ENCODE measurements at places on chromosomes 1 and 21. TPM values are rescaled to one million over a fixed set of nuclear protein-coding genes. Genes with fewer than 3 reads are reported as not detected.

DNA sequence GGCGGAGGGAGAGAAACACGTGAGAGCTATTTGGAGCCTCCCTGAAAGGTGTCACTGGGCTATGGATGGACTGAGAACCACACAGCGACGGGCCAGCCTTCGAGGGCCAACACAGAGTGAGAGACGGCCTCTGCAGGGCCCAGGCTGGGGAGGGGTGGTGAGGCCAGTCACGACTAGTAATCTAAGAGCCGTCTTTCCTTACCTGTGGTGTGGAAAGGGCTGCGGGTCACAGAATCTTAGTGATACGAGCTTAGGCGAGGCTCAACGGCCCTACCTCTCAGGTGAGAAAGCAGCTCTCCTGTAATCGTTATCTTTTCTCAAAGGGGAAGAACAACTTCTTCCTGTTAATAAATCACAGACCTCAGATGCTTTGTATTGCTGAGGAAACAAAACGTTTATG is 33.4 kb upstream of the COX20 start:
- DNase-seq: no peak

CLCN6 gene
- 17.2 TPM for polyA plus RNA-seq

- DNase-seq: no peak
Observed at GRCh38 chr21:14916676-14917141, 148.1 kb downstream of the NRIP1 start.

DNA sequence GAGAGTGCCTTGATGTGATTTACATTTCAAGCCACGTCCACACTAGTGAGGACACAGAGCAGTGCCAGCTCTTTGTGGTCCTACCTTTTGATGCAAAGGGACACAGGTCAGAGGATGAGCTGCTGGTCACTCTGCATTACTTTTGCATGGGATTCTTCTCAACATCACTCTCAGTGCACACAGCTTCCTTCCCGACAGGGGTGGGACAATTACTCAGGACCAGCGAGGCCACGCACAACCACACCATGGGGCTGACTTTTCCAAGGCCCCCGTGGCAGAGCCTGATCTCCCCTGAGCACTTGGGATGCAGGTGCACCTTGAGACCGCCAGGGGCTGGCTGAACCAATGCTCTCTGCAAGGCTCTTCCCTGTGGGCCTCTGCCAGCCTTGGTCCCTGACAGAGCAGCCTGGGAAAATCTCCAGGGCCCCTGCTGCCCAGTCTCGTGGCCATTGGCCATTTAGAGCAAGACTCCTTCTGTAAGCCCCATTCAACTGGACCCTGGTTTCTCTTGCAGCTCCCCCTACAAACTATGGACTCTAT is 13.2 kb upstream of the PRAMEF12 start:
- no peak for DNase-seq

- no peak for DNase-seq
Observed at GRCh38 chr1:204600968-204601367, 84.6 kb downstream of the LRRN2 start.

DNA sequence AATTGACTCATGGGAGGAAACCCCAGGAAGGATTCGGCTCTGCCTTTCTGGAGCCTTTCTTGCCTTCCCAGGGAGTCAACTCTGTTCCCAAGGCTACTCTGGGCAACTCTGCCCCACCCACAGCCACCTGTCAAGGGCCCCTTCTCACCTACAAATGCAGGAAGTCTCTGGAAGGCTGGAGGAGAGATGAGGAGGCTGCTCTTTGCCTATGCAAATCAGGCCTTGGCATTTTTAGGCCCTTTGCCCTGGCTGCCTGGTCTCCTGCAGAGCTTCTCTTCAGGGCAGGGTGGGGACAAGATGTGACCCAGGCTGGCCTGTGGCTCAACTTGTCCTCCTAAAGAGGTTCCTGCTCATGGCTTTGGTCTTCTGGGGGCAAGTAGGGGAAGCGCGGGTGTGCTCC is 5.4 kb downstream of the SLC6A9 start:
- no peak for DNase-seq
